ENCODE measurements at places on chromosomes 2 and 18.

DNA sequence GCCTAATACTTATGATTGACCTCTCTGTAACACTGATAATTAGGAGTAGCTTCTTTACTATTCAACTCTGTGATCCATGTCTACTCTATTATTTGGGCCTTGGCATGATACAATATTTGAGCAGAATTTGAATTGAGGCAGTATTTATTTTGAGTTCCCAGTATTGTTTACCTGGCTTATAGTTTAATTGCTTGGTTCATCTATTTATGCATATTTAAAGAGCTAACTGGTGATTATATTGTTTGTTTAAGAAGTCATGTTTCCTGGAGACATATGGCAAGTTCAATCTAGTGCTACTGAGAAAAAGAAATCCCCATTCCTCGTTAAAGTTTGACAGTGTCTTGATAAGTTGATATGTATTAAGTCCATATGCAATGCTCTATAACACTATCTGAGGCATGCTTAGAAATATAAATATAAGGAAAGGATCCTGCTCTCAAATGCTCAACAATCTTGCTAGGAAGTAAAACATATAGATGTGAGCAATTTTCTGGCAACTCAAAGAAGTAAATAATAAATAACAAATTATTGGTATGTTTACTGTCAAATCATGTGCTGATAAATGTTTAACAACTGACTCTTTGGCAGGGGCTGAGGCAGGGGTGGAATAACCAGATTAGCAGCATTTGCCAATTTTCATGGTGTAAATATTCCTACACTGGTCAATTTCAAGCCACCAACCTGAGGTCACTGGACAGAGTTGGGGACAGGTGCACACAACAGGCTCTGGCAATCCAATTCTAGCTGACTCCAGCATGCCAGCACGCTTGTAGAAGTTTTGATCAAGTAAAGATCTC is 430.2 kb upstream of the PIK3C3 start:
- no peaks in the 10 kb centered on the region for H3K27me3 ChIP-seq
- H3K4me1 ChIP-seq: no peaks in the 10 kb centered on the region
- no peak overlapping the region for H3K4me3 ChIP-seq
- H3K27ac ChIP-seq: no peak overlapping the region
- H3K36me3 ChIP-seq: no peaks in the 10 kb centered on the region

DNA sequence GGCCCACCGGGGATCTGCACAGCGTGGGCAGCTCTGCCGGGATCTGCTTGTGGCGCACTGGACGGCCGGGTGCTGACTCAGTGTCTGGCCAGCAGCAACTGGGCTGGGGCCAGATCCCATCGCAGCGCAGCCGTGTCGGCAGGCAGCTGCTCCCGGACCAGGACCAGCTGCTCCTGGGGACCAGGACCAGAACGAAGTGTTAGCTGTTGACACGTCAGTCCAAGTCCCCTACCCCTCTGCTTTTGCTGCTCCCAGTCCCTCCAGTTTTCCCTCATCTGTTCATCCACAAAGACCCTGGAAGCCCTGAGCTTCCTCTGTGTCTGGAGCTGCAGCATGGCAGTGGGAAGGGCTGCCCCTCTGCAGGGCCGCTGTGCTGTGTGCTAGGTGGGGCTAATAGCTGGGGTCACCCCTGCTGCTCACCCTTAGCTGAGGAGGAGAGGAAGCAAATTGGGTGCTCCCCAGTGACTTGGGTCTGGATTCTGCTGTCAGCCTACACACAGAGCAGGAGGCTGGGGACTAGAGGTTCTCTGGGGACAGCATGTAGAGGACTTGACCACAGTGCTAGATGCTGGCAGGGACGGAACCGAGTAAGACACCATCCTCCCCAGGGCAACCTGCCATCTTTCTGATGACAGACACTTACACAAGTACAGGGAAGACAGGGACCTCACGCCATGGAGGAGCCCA is 16.9 kb upstream of the KIF1A start:
- no peak overlapping the region for H3K4me3 ChIP-seq
- H3K27me3 ChIP-seq: peaks cover 8% of the 10 kb centered on the region
- H3K27ac ChIP-seq: no peak overlapping the region
- peaks cover under 1% of the 10 kb centered on the region for H3K4me1 ChIP-seq
- no peak for DNase-seq

GRCh38 chr2:195360242-195360641 is 296.8 kb upstream of the SLC39A10 start:
- no peak for DNase-seq
- no peaks in the 10 kb centered on the region for H3K36me3 ChIP-seq
- no peaks in the 10 kb centered on the region for H3K27me3 ChIP-seq
- peaks cover 49% of the 10 kb centered on the region for H3K4me1 ChIP-seq

DNA sequence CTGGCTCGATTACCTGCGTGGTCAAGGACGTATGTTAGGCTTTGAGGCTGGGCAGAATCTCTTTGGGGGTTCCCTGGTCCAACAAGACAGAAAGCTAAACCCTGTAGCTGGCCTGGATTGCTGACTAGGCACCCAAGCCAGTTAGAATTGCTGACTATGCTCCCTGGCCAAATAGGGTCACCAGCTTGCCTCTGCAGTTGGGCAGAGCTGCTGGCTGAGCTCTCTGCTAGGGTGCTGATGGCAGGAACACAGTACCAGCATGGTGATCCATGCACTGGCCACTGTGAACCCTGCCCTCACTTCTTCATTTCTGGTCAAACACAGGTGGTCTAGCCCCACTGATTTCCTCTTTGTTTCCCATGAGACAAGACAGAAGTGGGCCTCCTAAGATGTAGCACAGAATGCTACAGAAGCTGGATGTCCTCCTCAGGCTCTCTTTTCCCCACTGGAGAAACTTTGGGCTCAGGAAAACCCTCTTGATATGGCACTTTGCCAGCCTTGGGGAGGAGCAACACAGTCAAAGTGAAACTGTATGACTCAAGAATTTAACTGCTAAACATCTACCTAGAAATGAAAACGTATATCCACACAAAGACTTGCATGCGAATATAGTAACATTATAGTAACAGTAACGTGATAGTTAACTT is 20.8 kb downstream of the SP140L start:
- peak overlapping the region; percentile 68 for H3K4me3 ChIP-seq
- H3K4me1 ChIP-seq: peaks cover 80% of the 10 kb centered on the region
